Body of pancreas (tissue), 4 donors: ENCODE measurements at places on chromosomes 13 and 19. TPM values are rescaled to one million over a fixed set of nuclear protein-coding genes. Genes with fewer than 3 reads are reported as not detected.

DNA sequence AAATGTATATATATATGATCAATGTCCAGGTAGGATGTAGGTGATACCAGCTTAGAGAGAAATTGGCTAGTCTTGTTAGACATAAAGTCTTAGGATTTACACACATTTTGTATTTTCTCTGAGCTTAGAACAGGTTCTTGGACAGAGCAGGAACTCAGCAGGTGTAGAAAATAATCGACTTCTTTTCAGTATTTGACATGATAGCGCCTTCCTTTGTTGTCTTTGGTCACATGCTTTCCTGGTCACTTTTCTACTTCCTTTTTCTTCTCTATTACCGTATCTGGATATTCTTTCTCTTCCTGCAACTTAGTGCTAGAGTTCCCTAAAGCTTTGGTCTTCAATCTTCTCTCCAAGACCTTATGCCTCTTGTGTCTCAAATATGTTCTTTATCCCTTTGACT is 107.4 kb downstream of the LRCH1 start:
- H3K36me3 ChIP-seq: no peaks in the 10 kb centered on the region
- no peak overlapping the region for H3K4me3 ChIP-seq
- no peaks in the 10 kb centered on the region for H3K27me3 ChIP-seq
- no peak for DNase-seq
- H3K4me1 ChIP-seq: peaks cover 62% of the 10 kb centered on the region
- peak overlapping the region; percentile 47 for H3K27ac ChIP-seq

GRCh38 chr19:7526059-7526929 is 3.9 kb downstream of the MCOLN1 start:
- no peaks in the 10 kb centered on the region for H3K27me3 ChIP-seq
- peaks cover 20% of the 10 kb centered on the region for H3K4me1 ChIP-seq
- no peak for DNase-seq
- peaks cover 2% of the 10 kb centered on the region for H3K36me3 ChIP-seq
- no peak overlapping the region for H3K4me3 ChIP-seq

DNA sequence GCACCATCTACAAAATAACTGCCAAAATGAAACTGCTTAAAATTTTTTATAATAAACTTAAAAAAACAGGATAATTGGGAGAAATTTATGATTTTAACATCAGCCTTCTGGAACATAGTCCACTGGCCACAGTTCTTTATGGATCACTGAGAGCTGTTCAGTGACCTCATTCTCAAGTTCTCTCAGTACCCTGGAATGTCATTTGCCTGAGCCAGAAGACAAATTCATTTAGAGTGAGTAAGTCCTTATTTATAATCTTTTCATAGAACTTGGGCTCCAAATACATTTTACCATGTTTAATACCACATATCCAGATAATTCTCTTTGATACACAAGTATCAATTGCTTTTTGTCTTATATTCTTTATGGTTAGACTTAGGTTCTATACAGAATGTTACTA is 87.6 kb downstream of the CAB39L start:
- no peaks in the 10 kb centered on the region for H3K36me3 ChIP-seq
- no peak overlapping the region for H3K27ac ChIP-seq
- no peaks in the 10 kb centered on the region for H3K27me3 ChIP-seq
- no peak overlapping the region for H3K4me3 ChIP-seq
- DNase-seq: no peak

DNA sequence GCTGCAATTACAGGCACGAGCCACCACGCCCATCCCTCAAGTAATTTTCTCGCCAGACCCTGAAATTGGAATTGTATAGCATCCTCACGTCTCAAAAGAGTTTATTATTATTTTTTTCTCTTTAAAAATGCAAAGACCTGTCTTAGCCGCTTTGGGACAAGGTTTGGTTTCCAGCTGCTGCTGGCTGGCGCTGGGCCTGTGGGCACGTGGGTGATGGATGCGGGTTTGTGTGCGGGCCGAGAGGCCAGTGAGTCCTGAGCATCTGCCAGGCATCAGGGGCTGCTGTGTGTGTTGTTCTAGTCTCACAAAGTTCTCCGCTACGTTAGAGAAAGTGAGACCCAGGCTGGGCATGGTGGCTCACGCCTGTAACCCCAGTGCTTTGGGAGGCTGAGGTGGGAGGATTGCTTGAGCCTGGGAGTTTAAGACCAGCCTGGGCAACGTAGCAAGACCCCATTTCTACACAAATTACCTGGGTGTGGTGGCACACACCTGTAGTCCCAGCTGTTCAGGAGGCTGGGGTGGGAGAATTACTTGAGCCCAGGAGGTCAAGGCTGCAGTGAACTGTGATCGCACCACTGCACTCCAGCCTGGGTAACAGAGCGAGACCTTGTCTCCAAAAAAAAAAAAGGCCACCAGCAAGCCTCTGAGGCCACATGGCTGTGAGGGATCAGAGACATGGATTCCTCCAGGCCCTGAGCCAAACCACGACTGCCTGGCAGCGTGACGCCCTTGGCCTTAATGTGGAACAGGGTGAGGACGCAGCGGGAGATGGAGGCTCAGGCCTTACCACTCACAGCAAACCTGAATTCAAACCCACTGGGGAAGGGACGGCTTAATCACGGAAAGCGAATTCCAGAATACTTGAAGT is 4.7 kb upstream of the TMPRSS9 start:
- no peak overlapping the region for H3K4me3 ChIP-seq
- no peaks in the 10 kb centered on the region for H3K36me3 ChIP-seq
- no peak for DNase-seq
- no peak overlapping the region for H3K27ac ChIP-seq
- no peaks in the 10 kb centered on the region for H3K27me3 ChIP-seq
- no peaks in the 10 kb centered on the region for H3K4me1 ChIP-seq

DNA sequence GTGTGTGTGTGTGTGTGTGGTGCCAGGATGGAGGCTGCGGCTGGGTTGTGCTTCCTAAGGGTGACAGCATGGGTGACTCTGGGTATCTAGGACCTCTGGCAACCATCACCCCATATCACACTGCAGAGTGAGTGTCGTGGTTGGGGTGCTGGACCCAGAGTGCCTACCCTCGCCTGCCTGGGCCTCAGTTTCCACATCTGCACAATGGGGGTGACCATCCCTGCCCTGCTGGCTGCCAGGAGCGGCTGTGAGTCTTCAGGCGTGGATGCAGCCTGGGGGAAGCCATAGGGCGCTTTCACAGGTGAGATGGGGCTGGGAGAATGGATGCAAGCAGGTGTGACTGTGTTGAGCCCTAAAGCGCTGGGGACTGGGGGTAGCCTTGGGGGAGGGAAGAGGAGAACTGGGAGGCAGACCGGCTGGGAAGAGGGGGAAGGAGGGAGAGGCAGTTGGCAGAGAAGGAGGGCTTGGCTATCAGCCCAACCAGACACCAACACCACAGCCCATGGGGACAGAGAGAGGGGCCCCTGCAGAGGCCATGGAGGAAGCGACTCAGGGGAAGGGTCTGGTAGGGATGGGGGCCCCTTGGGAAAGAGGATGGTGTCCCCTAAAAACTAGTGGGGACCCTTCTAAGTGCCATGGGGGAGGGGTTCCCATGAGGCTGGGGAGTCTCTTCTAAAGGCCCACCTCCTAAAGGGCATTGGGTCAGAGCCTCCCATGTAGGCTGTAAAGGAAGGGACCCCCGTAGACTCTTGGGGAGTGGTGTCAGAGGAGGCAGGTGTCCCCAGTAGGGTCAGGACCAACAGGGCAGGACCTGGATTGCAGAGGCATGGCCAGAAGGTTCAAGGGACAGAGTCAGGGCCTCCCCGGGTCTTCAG is 1.7 kb downstream of the PLPPR2 start:
- DNase-seq: no peak
- no peaks in the 10 kb centered on the region for H3K27me3 ChIP-seq
- H3K27ac ChIP-seq: no peak overlapping the region
- H3K36me3 ChIP-seq: no peaks in the 10 kb centered on the region

The PKN1 gene
- 83.4 TPM for total RNA-seq

DNA sequence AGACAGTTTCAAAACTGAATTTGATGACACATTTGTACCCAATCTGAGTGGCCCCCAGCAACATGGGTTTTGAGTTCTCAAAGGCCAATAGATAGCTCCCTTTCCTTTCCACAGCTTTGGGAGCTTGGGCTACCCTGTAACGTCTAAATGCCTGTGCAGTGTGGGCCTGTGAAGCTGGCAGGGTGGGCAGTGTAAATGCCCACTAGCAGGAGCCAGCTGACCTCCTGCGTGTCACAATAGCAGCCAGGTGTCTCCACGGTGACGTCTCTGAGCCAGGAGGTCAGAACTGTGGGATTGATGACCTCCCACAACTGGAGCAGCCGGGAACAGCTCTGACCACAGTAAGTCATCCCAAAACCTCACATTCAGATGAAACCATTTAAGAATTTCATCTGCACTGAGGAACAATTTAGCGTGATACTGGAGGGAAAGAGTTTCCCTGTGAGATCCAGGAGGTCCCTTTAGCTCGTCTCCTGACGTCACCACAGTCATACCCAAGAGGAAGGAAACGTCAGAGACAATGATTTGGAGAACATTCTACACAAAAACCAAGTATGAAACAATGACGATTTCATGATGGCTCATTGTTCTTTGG is at the start of gene IPO5:
TSS of gene IPO5 (plus strand) at position 300 of the 595 bp plus-strand sequence. CDS start 23,022 bp downstream, outside the sequence.
- no peak within 1 kb of the TSS for H3K27ac ChIP-seq
- H3K27me3 ChIP-seq: no peaks in the 10 kb centered on the region
- H3K4me1 ChIP-seq: no peaks in the 10 kb centered on the region
- no peak for DNase-seq
- H3K36me3 ChIP-seq: no peaks in the 10 kb centered on the region
- H3K4me3 ChIP-seq: no peak within 1 kb of the TSS
